ENCODE measurements at places on chromosomes 2 and 18.

DNA sequence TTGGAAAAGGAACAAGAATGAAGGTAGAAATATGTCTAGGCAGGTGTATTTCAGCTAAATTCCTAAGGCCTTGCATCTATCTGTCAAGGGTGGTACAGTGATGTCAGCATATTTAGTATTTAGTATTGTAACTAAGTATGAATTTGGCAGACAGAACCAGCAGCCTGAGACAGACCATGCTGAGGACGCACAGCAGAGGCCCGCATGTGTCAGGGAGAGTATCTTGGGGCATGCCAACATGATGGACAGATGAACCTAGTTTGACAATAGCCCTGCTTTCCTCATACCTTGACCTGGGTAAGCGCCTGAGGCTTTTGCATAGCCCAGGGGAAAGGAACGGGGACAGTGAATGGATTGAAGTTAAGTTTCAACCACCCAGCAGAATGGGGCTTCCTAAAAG, 33.8 kb upstream of the OSR1 start:
- no peak for DNase-seq

DNA sequence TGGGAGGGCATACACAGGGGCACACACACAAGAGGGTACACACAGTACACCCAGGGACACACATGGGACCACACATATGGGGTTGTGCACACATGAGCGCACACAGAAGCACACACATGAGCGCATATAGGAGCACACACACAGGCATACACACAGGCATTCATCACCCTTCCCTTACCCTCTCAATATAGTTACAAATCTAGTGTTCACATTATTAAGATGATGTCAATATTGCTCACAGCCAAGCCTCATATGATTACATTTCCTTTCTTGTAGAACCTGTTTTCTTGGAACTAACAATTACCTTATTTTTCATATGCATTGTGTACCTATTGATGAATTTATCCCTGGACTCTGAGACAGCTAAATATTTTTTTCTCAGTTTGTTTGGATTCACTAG, 156.7 kb downstream of the FHOD3 start:
- no peak for DNase-seq

DNA sequence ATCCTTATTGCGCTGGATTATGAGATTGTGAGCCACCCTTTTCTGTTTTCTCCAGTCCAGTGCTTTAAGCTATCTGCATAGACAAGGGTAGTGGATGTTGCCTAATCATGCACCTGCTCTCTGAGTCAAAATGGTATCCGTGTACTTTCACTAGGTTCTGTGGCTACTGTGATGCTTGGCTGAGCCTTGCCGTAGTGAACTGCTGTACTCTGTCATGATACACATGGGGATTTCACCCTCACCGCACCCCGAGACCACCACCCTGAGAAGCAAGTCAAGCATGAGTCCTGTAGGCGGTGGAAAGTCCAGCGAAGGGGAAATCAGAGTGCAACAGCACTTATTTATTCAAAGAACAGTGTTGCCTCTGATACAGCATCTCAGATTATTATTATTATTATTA, 55.0 kb downstream of the ARHGAP25 start:
- DNase-seq = no peak

GRCh38 chr2:85737481-85737880, 16.3 kb upstream of the ATOH8 start:
- no peak for DNase-seq

Measured in T-helper 17 cell (primary cell).